ENCODE measurements at places on chromosomes 3 and 15. TPM values are rescaled to one million over a fixed set of nuclear protein-coding genes. Genes with fewer than 3 reads are reported as not detected.

DNA sequence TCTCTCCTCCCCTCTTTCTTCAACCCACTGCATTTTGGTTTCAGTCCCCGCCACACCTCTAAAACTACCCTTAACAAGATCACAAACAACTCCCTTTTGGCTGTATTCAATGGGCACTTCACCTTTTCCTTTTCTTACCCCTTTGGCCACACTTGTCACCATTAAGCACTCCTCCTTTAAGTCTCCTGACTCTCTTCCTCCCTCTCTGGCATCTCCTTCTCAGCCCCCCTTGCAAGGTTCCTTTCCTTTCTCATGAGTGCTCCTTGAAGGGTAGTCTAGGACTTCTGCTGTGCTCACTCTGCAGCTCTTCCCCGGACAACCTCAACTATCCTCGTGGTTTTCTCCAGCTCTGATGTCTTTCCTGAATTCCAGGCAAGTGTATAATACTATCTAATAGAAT is 103.7 kb downstream of the RPL22L1 start:
- DNase-seq: no peak

DNA sequence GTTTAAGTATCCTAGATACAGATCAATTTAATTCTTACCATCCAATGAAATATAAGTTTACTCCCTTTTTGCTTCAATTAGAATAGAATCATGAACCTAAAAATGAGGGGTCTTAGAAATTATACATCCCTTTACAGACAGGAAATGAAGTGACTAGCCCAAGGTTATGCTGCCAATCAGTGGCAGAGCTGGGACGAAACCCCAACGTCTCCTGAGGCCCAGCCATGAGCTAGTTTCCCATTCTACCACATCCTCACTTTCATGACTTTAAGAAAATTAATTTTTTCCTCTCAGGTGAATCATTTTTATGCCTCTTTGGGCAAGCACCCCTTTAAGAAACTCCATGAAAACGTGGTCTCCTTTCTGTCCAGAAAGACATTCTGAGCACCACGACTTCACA is 11.2 kb downstream of the LRIG1 start:
- DNase-seq: no peak

Gene TGM5
- not detected for total RNA-seq

DNA sequence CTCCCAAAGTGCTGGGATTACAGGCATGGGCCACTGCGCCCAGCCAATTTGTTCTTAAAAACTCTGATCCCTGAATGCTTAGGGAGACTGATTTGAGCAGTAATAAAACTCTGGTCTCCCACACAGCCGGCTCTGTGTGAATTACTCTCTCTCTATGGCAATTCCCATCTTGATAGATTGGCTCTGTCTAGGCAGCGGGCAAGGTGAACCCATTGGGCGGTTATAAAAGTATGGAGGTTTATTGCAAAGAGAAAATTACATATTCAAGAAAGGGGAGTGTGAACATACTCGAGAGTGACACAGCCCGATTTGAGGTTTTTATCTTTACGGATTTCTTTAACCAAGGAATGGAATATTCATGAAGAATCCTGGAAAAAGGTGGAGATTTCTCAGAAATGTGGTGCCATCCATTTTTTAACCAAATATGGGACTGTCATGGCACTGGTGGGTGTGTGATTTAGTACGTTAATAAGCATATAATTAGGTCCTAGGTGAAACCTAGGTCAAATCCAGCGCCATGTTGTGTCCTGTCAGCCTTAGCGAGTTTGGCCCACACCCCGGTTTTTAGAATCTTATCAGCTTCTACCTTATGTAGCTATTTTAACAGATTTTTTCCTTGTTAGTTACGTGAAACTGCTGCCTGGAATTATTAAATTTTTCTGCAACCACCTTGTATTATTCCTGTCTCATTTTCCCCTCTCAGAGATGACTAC is 7.2 kb upstream of the GMPS start:
- DNase-seq: no peak

Gene CCRL2
- total RNA-seq: 6.4 TPM

Measured in pulmonary artery endothelial cell (primary cell).